ENCODE measurements at places on chromosomes 4 and X. TPM values are rescaled to one million over a fixed set of nuclear protein-coding genes. Genes with fewer than 3 reads are reported as not detected.
A peak's percentile ranks its signal among the peaks of the same experiment; 100 is the strongest.

- DNase-seq, result no peak
These were observed 31.8 kb upstream of the CENPU start for GRCh38 chr4:184765473-184766340.

- no peak for DNase-seq
These were observed 31.4 kb downstream of the CPE start for GRCh38 chr4:165410214-165410613.

The EVC gene
- 24.0 TPM for total RNA-seq

GRCh38 chr4:6984612-6985425 lies 58.4 kb upstream of the TADA2B start:
- DNase-seq, result no peak

GRCh38 chr4:54395013-54395527 lies 166.0 kb downstream of the PDGFRA start:
- DNase-seq, result no peak

The EGF gene
- 25.1 TPM for total RNA-seq

The NSUN7 gene
- total RNA-seq, result 2.1 TPM

DNA sequence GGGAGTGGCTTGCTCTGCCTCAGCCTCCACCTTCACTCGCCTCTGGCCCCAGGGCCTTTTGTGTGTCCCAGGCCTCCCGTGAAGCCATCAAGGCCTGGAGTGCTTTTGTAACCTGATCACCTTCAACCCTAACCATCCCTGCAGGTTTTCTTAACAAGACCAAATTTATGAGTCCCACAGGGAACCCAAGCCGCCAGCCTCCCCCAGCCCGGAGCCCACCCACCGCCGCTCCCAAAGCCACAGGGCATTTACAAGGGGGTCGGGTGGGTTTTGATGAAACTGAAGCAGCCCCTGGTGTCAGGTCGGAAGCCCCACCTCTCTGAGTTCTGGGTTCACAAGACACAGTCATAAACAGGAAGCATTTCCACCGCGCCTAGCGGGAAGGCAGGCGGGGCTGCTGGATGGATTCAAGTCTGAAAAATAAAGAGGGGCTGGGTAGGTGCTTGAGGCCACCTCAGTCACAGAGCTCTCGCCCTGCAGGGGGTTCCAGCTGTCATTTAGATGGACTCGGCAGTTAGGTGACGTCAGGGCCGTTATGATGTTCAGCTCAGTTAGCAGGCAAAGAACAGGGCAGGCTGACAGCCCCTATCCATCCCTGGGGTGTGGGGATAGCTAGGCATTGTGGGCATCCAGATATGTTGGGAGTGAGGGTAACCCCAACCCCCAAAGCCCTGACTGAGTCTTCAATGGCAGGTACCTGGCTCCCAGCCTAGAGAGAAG lies 128.5 kb downstream of the BCOR start:
- no peak for DNase-seq

DNA sequence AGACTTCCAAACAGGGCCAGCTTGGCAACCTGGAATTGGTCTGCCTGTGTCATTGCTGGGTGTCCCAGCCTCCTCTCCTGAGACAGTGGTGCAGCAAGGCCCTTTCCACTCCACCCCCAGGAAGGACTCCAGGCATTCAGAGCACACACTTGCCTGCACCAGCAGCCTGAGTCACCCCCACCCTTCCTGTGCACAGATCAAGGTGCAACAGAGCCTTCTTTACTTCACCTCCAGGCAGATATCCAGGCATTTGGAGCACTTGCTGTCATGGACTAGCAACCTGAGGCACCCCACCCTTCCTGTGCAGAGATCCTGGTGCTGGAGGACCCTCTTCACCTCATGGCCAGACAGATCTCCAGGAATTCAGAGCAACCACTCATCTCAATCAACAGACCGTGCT lies 135.8 kb downstream of the GASK1B start:
- no peak for DNase-seq

The CNKSR2 gene
- total RNA-seq, result 2.2 TPM

GRCh38 chr4:150078041-150078578 lies at the start of gene DCLK2:
DCLK2 (plus strand) TSS chr4:150078445; CDS start chr4:150079028, 583 bp downstream.
- peak; percentile 89 for DNase-seq

DNA sequence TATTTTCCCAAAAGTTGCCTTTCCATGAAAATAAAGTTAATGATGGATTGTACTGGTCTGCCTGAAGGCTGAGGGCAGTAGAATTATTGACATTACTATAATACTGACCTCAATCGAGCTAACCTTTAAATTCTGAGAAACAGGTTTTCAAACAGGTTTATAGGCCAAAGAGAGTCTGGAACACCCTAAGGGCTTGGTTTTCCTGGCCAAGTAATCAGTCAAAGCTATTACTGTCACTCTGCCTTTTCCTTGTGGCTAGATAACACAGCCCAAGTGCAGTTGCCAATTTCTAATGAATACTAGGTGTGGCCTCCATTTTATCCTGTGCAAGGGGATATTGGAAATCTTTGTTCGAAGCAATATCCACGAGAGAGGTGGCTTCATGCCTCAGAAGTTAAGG lies 75.2 kb downstream of the INTS12 start:
- DNase-seq, result no peak

The ZMYM3 gene
- total RNA-seq, result 51.2 TPM

The PCDH19 gene
- total RNA-seq, result 14.9 TPM

DNA sequence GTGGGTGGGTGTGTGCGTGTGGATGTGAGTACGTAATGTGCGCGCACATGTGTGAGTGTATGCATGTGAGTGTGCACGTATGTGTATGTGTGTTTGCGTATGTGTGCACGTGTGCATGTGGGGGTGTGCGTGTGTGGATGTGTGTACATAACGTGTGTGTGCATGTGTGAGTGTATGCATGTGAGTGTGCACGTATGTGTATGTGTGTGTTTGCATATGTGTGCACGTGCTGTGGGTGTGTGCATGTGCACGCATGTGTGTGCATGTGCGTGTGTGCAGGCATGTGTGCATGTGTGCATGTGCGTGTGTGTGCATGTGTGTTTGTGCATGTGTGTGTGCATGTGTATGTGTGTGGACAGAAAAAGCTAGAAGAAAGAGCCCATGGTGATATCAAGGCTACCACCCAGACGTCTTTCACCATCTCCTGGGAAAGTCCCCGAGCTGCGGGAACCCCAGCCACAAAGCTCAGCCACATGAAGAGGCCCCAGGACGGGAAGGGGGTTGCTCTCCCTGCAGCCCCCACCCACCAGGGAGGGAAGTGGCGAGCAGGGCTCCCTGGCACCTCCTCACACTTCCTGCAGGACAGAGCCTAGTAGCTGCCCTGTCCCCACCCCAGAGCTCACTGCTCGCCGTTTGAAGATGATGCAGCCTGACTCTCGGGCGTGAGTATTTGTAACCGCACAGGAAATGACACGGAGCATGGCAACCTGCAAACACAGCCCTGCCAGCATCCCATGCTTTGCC lies 108.3 kb downstream of the DCTD start:
- DNase-seq, result peak; percentile 11

GRCh38 chr4:147583876-147584275 lies 33.3 kb upstream of the TMEM184C start:
- DNase-seq, result peak; percentile 25

The AFP gene
- 8.6 TPM for total RNA-seq

DNA sequence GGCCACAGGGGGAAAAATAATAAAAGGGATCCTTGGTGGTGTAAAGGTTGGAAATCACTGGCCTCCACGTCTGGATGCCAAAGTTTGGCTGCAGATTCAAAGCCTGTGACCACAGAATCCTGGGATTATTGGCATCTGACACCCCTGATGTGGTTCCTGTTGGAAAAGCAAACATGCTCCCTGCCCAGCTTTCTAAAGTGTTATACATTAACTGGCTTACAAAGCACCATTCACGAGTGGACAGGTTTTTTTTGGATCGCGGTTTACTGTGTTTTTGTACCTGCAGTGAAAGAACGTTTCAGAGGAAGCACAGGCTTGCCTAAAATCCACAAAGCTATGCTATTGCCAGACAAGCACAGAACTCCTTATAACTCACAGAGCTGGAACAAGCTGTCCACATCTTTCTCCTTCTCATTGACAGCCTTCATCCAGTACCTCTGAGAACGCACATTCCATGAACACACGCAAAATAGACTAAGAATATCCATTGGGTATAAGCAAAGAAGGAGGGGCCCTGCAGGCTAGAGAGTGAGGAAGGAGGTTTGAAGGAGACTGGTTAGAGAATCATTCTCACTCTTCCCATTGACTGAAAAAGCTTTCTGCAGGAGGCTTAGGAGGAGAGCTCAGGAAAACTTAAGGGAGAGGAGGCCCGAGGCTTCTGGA lies 14.5 kb upstream of the CAPN6 start:
- no peak for DNase-seq

The PNMA6E gene
- not detected for total RNA-seq

The ABCG2 gene
- 0.34 TPM for total RNA-seq

GRCh38 chrX:17778997-17779396 lies 41.7 kb downstream of the SCML1 start:
- no peak for DNase-seq

- no peak for DNase-seq
These were observed 83.1 kb upstream of the FAT4 start for GRCh38 chr4:125231661-125232060.

The SLC16A2 gene
- 21.1 TPM for total RNA-seq

DNA sequence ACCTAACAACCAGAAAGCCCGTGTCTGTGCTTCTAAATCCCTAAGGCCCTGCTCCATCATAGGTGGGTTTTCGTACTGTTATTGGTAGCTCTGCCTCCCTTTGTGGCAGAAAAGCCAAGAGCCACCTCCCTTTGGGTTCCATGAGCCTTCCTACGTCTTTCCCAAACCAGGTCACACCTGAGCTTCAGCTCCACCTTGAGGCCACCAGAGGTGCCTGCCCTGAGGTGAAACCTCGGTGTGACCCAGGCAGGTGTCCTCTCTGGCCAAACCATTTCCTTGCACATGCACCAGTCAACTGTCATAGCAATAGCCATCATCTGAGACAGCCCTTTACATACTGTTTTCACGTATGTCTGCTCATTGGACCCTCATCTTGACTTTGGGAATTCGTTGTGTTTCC lies 188.0 kb upstream of the RBPJ start:
- DNase-seq, result no peak

The HPGDS gene
- total RNA-seq, result not detected

- DNase-seq, result no peak
These were observed 1219.0 kb downstream of the ARAP2 start for GRCh38 chr4:35025152-35025834.

The ENPP6 gene
- total RNA-seq, result not detected

- DNase-seq, result no peak
These were observed 170.9 kb downstream of the FRMPD4 start for GRCh38 chrX:12309040-12309743.

The HPSE gene
- 0.75 TPM for total RNA-seq

The CPE gene
- total RNA-seq, result 385 TPM

DNA sequence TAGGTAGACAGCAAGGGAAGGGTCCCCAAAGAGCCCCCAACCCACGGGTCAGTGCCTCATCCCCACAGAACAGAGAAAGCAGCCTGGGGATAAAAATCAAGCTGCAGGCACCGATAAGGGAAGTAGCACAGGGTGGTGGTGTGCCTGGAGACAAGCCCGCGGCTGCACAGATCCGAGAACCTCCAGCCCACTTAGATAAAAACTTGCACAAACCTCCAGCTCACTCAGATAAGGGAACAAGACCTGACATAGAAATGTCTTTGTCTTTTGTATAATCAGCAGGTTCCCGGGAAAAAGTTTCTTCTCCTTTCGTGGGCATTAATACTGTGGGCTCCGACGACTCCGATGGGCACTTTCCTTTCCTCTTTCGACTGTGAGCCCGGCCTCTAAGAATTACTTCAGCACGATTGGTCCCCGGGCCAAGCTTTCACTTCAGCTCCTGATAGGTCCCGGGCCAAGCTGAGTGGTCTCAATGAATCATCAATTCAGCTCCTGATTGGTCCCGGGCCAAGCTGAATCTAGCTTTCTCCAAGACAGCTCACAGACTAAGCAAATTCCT lies 32.4 kb downstream of the PRDX4 start:
- no peak for DNase-seq

GRCh38 chr4:3249711-3250437 lies 915 bp downstream of the MSANTD1 start:
- no peak for DNase-seq

The GPRASP1 gene
- 2.7 TPM for total RNA-seq

The OPHN1 gene
- total RNA-seq, result 3.7 TPM

- no peak for DNase-seq
These were observed 411.0 kb downstream of the EPHA5 start for GRCh38 chr4:65259296-65259695.

The TMSB15A gene
- total RNA-seq, result 0.46 TPM

DNA sequence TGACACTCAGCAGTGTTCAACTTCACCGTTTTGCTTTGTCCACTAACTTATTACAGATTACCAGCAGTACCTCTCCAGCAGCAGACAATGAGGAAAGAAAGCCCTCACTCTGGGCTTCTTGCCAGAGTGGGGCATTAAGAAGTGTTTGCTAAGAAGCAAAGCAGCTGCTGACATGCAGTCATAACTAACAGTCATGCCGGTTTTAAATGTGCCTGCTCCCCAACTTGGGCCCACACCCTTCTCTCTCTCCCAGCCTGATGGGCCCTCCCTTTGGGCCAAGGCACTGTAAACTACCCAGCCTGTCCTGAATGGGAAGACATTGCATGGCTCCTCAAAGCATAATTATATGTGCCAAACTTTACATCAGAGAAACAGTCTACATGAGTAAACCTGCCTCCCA lies 54.6 kb upstream of the HHIP start:
- DNase-seq, result peak; percentile 75

The CLTRN gene
- total RNA-seq, result 1.0 TPM

The HOPX gene
- 1.7 TPM for total RNA-seq

- DNase-seq, result no peak
These were observed 6.5 kb downstream of the CPZ start for GRCh38 chr4:8599091-8599460.

The NXT2 gene
- total RNA-seq, result 4.2 TPM

The HSFX4 gene
- total RNA-seq, result not detected

The CUL4B gene
- total RNA-seq, result 101 TPM

The FANCB gene
- total RNA-seq, result 2.8 TPM

GRCh38 chrX:64192040-64192439 lies 13.5 kb downstream of the AMER1 start:
- DNase-seq, result no peak

The PRIMPOL gene
- total RNA-seq, result 6.5 TPM

DNA sequence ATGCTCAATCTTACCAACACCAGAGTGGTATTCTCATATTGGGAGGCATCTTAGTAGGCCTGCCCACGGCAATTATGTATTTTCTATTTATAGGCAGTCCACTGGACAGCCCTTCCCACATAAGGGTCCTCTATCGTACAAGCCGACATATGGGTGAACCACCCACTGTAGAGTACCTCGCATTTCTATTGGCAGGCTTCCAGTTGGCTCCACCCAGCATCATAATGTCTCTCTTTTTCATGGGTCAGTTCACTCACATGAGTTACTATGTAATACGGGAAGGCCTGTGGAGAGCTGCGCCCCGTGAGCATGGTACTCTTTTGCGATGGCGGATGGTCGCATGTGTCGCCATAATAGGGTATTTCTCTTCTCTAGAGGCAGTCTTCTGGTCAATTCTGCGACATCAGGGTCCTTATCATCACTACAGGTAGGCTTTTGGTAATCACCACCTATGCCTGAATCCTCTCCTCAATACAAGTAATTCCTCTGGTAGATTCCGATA lies 29.4 kb upstream of the FOXR2 start:
- DNase-seq, result no peak

All from astrocyte (in vitro differentiated cells and primary cell).